Activated CD8-positive, alpha-beta memory T cell treated with anti-CD3 and anti-CD28 coated beads for 36 hours (primary cell): ENCODE measurements at places on chromosomes 4 and X. TPM values are rescaled to one million over a fixed set of nuclear protein-coding genes. Genes with fewer than 3 reads are reported as not detected.

GPR119 gene
- not detected for total RNA-seq

CLTRN gene
- 0.67 TPM for total RNA-seq

EXOC1L gene
- not detected for total RNA-seq

SLC16A2 gene
- total RNA-seq = 1.4 TPM

SGCB gene
- 14.1 TPM for total RNA-seq

STK32B gene
- total RNA-seq = not detected

KLHL4 gene
- 0.19 TPM for total RNA-seq

USP27X gene
- 1.2 TPM for total RNA-seq
